Neural progenitor cell (in vitro differentiated cells): ENCODE measurements at places on chromosomes 5 and 9.

DNA sequence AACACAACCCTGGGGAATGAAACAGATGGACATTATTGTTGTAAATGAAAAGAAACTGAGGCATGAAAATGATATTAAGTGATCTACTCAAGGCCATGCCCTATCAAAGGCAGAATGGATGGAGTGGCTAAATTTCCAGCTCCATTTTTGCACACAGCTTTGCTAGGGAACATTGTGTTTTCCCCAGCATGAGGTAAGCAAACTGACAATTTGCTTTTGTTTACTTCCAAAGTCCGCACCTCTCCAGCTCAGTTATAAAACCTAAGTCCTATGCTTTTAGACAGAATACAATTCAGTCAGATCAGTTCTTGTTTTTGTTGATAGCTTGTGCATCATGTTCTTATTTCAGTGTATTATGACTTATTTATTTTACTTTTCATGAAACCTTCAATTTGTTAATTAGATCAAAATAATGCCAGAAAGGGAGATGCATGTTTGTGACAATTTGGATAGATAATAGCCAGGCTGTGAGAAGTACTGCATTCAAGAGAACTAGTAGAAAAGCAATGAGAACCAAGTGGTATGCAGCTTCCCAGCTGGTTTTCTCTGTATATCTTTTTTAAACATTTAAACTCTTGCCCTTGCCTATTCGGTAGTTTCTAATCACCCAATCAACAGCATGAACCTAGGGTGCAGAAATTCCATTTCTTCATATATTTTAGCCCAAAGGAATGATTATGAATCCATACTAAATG, 380.8 kb downstream of the SPATA31D1 start:
- H3K27me3 ChIP-seq = no peaks in the 10 kb centered on the region
- no peak for DNase-seq
- H3K4me3 ChIP-seq = no peak overlapping the region
- H3K4me1 ChIP-seq = peaks cover 9% of the 10 kb centered on the region
- no peak overlapping the region for H3K27ac ChIP-seq

DNA sequence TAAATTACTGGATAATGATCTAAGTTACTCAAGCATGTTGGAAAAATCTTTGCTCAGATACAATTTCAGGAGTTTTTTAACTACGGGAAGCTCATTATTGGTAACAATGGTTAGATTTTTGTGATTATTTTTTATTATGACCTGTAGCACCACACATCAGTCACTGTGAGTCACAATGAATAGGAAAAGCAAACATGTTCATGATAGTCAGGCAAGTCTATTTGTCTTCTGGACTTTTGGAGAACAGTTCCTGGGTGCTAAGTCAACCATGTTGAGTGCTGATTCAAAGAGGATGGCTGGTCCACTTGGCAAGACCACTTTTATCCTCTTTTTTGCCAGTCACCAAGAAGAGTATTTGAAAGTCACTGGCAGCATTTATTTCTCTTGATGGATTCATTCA, 403.2 kb downstream of the KIF4B start:
- no peaks in the 10 kb centered on the region for H3K36me3 ChIP-seq
- no peaks in the 10 kb centered on the region for H3K4me1 ChIP-seq
- H3K27ac ChIP-seq = no peak overlapping the region
- DNase-seq = no peak
- H3K4me3 ChIP-seq = no peak overlapping the region
- H3K27me3 ChIP-seq = no peaks in the 10 kb centered on the region

- H3K4me3 ChIP-seq = no peak overlapping the region
These were observed 396.0 kb downstream of the MLLT3 start for GRCh38 chr9:20226345-20226744.

GRCh38 chr5:3347741-3348140, 247.9 kb upstream of the IRX1 start:
- no peaks in the 10 kb centered on the region for H3K36me3 ChIP-seq
- DNase-seq = no peak
- no peaks in the 10 kb centered on the region for H3K27me3 ChIP-seq
- H3K4me3 ChIP-seq = no peak overlapping the region
- no peak overlapping the region for H3K27ac ChIP-seq
- no peaks in the 10 kb centered on the region for H3K4me1 ChIP-seq

DNA sequence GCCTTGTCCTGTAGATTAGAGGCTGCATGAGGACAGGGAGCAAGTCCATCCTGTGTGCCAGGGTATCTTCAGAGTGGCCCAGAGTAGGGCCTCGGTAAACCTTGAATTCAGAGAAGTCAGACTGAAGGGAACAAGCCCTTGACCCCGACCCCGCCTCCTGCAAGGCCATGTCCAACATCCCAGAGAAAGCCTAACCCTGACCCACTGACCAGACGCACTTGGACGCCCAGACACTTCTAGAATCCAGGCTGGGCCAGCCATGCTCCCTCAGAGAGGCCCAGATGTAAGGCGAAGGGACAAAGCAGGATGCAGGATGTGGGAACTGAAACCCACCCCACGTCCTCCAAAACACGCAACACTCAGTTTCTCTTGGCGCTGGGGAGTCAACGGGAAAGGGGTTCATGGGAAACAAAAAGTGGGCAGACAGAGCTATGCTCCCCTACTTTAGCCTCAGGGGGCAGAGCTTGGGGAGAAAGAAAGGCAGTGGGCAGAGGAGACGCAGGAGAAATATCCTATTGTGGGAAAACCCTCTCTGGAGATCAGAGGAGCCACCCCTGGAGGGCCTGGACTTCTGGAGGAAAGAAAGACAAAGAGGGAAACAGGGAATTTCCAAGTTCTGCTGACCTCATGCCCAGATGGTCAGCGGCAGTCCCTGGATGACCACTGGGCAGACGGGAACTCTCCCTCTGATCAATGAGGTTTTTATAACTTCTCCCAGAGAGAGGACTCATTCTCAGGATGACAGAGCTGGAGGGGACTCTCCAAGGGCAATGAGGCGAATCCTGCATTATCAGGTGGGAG, 13.0 kb downstream of the TNIP1 start:
- no peaks in the 10 kb centered on the region for H3K27me3 ChIP-seq
- H3K36me3 ChIP-seq = no peaks in the 10 kb centered on the region
- no peaks in the 10 kb centered on the region for H3K4me1 ChIP-seq
- no peak overlapping the region for H3K4me3 ChIP-seq
- DNase-seq = no peak

DNA sequence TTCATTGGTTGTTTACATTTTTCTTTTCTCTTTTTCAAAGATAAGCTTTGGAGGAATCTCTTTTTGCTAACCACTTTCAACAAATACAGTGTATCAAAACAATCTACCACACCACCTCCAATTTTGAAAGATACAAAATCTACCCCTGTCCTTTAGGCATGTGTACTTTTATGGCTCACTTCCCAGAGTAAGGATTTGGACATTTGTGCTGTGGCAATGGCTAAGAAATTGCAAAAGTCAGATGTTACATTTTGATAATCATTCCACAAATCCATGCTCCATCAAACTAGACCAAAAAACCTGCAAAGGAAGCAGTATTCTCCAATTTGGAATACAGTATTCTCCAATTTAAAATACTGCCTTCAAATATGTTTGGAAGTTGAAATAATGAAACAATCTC, 204.9 kb downstream of the MCTP1 start:
- H3K4me3 ChIP-seq = no peak overlapping the region
- H3K27me3 ChIP-seq = no peaks in the 10 kb centered on the region
- no peak overlapping the region for H3K27ac ChIP-seq
- DNase-seq = no peak

DNA sequence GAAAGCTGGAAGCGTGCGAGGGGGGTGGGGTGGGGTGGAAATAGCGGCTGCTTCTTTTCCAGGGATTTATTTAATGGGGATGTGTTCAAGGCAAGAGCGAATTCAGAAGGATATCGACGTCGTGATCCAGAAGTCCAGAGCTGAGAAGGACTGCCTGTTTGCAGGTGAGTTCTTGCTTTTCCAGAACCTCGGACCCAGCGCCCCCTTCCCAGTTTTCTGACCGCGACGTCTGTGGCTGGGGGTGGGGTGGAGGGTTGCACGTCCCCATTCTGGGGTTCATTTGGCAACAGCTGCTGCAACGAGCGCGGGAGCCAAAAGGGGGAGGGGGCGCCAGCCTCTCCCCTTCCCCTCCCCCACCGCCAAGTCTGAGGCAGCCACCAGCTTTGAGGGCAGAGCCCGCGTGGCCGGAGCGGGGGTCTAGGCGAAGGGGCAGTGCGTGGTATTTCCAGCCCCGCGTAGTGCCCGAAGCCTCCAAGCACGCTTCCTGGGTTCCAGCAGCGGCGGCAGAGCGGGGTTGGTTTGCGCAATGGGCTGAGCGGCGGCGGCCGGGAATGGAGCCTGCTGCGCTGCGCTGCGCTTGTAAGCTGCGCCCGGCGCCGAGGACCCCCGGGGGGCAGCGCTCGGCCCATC, 701 bp downstream of the PARP8 start:
- no peaks in the 10 kb centered on the region for H3K36me3 ChIP-seq
- H3K27me3 ChIP-seq = peaks cover 7% of the 10 kb centered on the region
- H3K4me1 ChIP-seq = peaks cover 26% of the 10 kb centered on the region
- peak overlapping the region; percentile 76 for H3K27ac ChIP-seq
- peak; percentile 82 for DNase-seq
- peak overlapping the region; percentile 92 for H3K4me3 ChIP-seq
